Activated T-cell treated with anti-CD3 and anti-CD28 coated beads, Interleukin-2, amount 50 U/mL, for 1 hour (primary cell): ENCODE measurements at places on chromosomes 13 and 19.

GRCh38 chr19:33404506-33405253, 31.2 kb downstream of the CEBPG start:
- DNase-seq = no peak

- DNase-seq = no peak
These were observed 28.8 kb upstream of the SEMA6B start for GRCh38 chr19:4588291-4588761.

- no peak for DNase-seq
These were observed 29.6 kb upstream of the RCBTB2 start for GRCh38 chr13:48562296-48563066.

- no peak for DNase-seq
These were observed 6.4 kb upstream of the TPM4 start for GRCh38 chr19:16069813-16070365.

DNA sequence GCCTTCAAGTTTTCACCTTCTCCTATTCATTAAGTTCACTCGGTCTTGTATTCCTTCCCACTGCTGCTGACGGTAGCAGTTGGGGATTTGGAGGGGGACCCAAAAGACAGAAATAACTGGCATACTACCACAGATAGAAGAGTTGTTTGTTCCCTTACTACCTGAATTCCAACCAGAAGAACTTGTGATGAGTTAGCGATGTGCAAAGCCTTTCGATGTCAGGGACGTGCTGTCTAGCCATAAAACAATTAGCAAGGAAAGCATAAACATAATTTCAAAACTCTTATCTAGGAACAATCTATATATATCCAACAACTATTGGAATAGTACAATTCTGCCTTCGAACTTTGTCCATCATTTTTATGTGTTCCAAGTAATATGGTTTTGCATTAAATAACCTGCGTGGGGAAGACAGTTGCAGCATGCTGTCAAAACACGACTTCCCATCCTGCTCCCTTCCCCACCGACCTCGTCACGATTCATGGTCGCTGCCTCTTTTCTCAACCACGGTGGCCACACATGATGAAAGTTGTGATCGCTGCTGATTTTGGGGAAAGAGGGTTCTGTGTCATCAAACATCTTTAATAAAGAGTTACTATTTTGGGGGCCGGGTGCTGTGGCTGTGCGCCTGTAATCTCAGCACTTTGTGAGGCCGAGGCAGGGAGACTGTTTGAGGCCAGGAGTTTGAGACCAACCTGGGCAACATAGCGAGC, 3.8 kb upstream of the SLC7A9 start:
- no peak for DNase-seq

- peak; percentile 100 for DNase-seq
These were observed at the start of gene MZF1 for GRCh38 chr19:58572818-58573657. MZF1 (minus strand) TSS chr19:58573335; CDS start chr19:58571389, 1,946 bp downstream.

- no peak for DNase-seq
These were observed 78.7 kb upstream of the FAM216B start for GRCh38 chr13:42702716-42703115.

GRCh38 chr13:31485651-31486051, 253.7 kb upstream of the RXFP2 start:
- DNase-seq = no peak

DNA sequence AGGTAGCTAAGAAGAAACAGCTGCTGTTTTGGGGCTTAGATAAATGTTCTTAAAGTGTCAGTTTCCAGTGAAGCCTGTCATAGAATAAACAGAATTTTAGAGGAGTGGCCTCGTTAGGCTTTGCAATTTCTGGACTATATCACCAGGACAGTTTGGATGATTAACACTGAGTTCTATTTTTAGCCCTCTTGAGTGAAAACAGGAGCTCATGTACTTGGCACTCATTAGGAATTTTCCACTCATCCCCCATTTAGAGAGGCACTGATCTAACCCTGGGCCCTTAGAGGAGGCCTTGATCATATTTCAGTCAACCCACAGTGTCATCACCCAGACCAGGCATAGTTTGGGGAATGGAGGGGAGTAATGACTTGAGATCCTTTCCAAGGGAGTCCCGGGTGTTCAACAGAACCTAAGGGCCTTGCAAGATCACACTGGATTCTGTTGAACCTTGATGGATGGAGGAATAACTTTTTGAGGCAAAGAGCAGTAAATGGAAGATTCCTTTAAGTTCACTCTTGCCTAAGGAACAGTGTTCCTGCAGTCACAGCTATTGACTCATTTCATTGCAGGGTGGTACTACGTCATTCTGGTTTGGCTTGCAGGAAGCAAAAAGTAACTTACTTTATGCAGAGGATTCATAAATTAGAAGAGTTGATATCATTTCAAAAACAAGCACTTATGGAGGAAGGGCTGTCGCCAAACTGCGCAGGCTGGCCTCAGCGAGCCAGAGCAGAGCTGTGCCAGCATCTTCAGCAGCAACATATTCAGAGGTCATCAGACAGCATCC, 160.2 kb downstream of the SLC7A1 start:
- DNase-seq = no peak
